Occipital lobe (tissue), 3 donors: ENCODE measurements at places on chromosomes 2 and 18.

DNA sequence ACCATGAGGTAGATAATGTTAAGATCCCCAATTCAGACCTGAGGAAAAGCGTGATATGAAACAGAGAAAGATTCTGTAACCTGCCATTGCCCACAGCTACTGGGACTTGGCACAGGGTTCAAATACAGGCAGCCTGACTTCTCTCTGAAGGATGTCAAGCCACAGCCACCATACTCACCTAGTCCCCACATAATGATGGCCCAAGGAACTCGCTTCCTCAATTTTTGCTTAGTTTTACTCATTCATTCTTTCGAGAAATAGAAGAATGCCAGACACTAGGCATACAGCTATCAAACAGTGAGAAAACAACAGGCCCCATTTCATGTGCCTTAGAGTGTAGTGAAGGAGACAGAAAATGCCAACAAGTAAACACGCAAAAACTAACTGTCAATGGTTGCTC lies 980 bp upstream of the SULT1C4 start:
- no peak for DNase-seq

DNA sequence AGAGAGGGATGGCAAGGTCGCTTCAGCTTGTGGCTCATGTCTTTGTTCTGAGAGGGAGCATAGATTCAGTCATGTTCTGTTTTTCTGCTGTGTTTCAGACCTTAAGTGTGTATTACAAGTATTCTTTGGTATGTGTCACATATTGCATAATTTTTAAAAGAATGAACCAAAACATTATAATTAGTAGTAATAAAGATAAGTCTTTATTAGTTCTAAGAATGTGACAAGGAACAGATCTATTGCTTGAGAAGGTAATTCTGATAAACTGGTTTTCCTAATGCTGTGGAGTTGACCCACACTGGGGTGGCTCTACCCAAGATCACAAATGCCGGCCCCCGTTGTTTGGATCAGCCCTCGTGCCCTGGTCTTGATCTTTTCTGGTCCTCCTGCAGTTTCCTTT lies 124.3 kb upstream of the FOSL2 start:
- DNase-seq = no peak

DNA sequence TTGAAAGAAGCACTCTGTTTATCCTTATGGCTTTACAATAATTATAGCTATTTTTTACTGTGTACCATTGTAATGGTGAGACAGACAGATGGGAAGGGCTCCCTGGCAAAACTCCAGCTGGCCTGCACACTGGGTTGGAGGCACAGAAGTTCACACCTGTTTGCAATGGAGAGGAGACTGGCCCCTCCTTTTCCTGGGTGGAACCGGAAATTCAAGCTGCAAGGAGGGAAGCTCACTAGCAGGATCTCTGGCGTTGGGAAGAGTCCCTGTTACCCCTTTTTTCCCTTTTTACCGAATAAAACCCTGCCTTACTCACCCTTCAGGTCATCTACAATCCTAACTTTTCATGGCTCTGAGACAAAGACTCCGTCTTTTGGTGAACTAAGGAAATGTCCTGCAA lies 100.3 kb upstream of the TFPI start:
- DNase-seq = no peak

DNA sequence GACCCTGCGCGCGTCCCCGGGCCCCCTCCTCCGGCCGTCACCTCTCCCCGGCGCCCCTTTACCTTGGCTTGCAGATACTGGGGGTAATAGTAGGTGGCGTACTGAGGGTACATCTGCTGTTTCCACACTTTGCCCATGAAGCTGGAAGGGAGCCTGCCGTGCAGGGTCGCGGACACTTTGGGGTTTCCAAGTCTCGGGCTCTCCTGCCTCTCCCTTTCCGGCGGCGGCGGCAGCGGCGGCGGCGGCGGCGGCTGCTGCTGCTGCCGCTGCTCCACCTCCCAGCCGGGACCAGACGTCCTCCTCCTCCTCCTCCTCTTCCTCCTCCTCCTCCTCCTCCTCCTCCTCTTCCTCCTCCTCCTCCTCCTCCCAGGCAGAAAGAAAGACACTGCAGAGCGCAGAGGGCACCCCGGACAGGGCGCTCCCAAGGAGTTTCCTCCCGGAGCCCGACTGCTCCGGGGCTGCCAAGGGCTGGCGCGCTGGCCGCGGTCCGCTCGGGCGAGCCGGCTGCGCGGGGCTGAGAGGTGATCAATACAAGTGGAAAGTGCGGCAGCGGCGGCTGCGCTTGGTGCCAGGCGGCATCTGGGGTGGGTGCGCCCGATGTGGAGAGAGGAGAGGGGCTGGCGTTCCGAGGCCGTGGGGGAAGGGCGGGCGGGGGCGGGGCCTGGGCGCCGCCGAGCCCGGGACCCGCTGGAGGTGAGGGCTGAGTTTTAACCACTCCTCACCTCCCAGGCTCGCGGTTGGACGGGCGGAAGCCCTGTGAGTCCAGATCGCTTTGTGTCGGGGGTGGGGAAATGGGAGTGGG lies at the start of gene RBMS1:
Gene RBMS1, minus strand, starts transcription at position 581 of the 802 bp plus-strand sequence. Its CDS starts 444 bp downstream, at position 137.
- DNase-seq = no peak

DNA sequence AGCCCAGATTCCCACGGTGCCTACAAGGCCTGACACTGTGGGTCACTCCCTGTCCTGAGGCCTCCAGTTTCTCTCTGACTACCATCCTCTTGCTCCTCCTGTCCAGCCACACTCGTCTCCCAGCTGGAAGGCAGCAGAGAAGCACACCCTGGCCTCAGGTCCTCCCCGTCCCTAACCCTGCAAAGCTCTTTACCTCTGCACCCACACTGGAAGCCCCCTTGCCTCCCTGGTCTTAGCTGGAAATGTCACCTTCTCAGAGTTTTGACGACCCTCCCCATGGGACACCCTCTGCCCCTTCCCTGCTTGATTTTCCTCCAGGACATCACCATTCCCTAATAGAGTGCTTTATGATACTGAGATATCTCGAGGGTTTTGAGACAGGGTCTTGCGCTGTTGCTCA lies 10.6 kb downstream of the RNU2-63P start:
- no peak for DNase-seq

DNA sequence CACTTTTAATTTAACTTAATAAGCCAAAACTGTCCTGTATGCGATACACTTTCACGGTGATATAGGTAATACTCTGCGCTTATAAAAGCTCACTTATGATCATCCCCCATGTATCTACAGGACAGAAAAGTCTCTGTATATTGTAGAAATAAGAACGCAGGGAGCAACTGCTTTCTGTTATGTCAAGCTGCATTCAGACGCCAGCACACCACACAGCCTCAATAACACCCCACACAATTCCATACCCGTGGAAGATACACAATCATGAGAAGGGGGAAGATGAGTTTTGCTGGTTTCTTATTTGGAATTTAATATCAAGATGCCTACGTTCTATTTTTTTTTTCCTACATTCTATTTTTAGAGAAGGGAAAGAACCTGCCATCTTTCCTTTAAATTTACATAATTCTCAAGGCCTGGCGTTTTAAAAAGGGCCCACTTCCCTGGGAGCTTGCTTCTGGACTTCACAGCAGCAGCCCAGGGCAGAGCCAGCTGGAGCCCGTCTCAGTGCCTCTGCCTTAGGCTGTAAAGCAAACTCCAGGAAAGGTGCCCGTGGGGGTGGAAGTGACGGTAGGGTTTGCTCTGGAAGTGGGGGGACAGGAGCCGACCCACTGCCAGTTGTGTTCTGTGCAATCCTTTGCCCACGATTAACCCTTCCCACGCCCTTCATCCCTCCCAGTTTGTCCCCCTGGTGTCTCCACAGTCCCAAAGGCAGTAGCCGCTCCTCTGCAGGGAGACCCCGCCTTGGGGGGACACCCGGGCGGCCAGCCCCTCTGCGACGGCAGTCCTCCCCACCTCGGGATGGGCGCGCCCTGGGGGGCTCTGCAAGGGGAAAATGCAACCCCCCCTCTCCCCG lies 5.3 kb downstream of the PTGR3 start:
- DNase-seq = peak; percentile 45

DNA sequence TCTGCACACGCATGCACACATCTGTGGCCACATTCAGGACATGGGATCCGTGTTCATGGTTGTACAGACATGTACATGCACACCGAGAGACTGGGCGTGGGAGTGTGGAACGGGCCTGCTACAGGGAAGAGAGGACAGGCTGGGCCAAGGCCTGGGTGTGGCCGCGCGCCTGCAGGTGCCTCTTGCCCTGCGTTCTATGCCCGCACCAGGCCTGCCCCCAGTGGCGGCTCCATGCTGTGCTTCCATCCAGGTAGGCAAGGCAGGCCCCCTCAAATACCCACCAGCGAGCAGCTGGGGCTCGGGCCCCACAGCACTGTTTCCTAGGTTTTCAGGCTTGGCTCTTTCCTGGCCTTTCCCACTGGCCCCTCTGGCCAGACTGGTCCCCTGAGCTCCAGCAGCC lies 15.5 kb upstream of the PTMA start:
- no peak for DNase-seq

DNA sequence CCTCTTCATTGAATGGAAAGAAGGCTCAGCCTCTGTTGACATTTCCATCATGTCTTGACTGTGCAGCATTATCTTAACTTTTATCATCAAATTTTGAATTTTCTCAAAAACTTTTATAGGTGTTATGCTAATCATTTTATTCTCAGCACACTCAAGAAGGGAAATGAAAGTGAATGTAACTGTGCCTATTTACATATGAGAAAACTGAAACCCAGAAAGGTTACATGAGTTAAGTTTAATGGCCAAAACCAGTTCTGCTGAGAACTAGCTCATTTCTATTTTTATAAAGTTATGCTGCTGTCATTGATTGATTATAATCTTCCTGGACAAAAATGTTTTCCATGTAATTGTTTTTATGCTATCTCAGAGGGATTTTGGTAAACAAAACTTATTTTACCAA lies 618.8 kb upstream of the NRXN1 start:
- DNase-seq = no peak

DNA sequence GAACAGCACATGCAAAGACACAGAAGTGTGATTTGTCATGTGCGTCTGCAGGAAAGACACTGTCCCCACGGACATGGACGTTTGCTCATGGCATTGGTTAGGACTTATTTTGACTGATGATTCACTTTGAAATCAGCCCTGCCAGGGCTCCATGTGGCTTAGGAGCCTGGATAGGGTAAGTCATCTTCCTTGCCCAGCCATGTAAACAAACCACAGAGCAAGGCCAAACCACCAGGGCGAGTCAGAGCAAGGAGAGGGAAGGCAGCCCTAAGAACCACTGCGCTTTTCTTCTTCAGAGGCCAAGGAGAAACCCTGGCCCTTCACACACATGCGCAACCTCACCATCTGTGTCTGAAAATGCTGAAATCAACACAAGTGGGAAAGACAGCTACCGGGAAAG lies 88.8 kb downstream of the GFPT1 start:
- no peak for DNase-seq

GRCh38 chr2:121427187-121427689 lies 103.4 kb upstream of the RNU4ATAC start:
- no peak for DNase-seq

GRCh38 chr2:99555404-99555803 lies 65.6 kb upstream of the REV1 start:
- no peak for DNase-seq

DNA sequence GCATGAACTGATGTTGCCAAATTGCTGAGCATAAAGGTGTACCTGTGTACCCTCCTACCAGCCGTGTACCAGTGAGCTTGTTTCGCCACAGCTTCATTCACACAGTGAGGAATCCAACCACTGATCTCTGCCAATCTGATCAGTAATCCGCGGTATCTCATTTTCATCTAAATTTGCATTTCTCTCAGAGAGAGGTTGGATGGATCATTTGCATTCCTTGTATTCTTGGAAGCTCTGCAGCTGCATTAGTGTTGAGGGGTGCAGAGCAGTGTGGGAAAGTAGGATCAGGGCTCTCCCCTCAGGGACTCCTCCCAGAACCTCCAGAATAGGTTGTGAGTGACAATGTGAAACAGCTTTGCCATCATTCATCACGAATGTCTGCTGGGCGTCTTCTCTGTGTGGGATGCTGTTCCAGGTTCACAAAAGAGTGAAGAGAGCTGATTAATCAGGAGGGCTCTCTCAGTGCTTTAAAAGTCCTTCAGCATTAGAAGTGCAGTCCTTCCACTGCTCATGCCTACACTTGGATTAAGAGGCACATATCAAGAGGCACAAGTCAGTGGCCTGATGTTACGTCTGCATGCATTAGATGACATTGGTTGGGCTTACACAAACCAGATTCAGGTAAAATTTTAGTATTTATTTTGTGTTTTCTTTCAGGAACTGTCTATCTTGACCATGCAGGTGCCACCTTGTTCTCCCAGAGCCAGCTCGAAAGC lies 7.5 kb downstream of the MOCOS start:
- no peak for DNase-seq

DNA sequence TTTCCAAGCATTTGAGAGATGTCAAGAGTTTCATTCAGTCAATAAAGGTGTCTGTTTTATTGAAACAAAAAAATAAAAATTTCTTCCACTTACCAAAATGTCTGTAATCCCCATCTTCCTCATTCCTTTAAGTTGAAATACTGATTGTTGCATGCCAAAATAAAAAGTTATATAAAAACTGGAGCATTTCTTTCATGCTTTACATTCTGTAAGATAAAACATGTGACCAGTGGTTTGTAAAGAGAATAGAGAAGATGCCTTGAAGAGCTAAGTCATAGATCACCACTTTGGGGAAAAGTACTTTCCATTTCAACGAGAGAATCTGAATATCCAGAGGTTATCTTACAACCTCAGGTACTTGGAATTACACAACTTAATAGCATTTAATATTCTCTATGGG lies 35.9 kb upstream of the MYO1B start:
- no peak for DNase-seq

DNA sequence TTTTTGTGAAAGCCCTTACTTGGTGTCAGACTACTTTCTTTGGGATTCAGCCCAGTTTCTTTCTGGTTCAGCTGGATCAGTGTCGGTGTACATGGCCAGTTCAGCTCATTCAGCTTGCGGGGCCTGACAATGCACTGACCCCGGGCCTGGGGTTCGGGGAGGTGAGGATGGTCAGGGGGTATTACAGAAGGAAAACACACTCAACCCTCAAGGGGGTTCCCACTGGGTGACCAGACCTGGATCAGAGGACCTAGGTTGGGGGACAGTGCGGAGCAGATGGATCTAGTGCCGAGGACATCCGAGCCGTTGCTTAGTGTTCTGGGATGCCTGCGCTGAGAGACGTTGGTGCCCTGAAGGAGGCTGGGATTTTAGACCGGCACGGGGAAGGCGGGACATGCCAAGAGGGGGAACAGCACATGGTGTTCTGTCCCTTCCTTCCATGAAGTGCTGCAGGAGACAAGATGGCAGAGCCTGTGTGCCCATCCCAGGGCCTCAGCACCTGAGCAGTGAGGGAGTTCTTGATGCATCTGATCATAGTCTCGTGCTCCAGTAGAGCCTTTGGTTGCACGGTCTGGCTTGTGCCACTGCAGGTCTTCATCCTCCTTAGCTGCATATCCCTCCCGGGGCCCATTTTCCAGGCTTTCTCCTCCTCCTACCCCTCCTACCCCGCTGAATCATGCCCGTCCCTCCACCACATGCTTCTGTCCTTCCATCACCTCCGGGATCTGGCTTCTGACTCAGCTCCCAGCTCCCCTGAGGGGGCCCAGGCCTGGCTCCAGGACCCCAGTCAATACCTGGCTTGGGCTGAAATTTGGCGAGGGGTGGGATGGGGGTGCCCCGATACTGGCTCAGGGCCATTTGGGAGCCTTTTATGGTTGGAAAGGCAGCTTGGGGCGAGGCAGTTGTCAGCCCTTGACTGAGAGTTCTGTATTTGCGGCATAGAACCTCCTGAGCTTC lies 18.0 kb downstream of the SPEG start:
- DNase-seq = peak; percentile 54

GRCh38 chr2:209321076-209321475 lies 102.8 kb upstream of the MAP2 start:
- DNase-seq = no peak

- no peak for DNase-seq
Measured at GRCh38 chr2:220296174-220296573, 668.7 kb downstream of the SLC4A3 start.
